T-helper 9 cell (primary cell): ENCODE measurements at places on chromosomes 5 and 9.

DNA sequence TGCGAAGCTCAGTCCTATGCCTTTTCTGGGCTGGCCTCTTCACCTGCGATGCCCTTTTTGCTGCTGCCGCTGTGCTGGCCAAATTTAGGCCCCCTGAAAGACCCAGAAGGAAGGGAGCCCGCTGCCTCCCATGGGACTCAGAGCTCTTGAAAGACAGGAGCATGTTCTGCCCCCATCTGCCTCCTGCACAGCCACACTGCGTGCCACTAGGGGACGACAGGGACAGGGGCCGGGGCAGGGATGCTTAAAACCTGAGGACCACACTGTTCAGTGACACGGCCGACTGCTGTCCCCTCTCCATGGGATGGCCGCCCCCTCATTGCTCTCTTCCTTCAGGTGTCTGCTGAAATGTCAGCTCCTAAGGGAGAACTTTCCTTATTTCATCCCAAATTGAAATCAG, 132.4 kb downstream of the ADAMTS2 start:
- no peak for DNase-seq

- DNase-seq = no peak
These were observed 1.4 kb downstream of the ETF1 start for GRCh38 chr5:138541511-138542179.

GRCh38 chr5:40437452-40437861, 242.3 kb upstream of the PTGER4 start:
- no peak for DNase-seq

- DNase-seq = peak; percentile 60
These were observed 180.9 kb downstream of the NR3C1 start for GRCh38 chr5:143222287-143223231.

DNA sequence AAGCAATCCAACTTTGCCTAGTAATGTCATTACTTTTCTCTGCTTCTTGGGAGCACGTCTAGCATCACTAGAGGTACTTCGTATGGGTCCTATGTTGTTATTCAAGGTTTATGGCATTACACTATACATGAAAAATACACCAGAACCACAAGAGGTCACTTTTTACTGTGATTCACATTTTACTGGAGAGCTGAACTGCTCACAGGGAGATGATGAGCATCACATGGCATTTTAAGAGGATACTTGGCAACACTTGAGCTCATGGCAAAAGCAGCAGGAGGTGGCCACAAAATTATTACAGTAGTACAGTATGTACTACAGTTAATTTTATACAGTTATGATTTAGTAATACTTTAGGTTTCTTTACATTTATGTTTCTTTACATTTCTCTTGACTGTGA, 223.4 kb downstream of the PARP8 start:
- no peak for DNase-seq

- no peak for DNase-seq
These were observed 1.5 kb downstream of the SAPCD2 start for GRCh38 chr9:137068539-137069507.

DNA sequence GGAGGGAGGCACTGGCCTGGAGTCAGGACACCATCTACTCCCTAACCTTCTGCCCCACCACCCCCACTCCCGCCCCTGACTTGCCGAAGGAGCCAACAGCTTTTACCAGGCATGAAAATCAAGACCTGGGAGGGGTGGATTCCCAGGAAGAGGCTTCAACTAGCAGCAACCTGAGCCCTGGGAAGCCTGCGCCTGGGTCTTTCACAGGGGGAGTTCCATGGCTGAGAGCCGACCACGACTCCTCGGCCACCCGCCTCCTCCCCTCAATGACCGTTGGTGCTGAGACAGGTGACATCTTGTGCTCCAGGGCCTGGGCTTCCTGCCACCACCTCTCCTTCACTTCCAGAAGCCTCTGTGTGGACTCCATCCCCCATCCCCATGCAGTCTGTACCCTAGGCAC, 37.1 kb downstream of the BARX1 start:
- no peak for DNase-seq

DNA sequence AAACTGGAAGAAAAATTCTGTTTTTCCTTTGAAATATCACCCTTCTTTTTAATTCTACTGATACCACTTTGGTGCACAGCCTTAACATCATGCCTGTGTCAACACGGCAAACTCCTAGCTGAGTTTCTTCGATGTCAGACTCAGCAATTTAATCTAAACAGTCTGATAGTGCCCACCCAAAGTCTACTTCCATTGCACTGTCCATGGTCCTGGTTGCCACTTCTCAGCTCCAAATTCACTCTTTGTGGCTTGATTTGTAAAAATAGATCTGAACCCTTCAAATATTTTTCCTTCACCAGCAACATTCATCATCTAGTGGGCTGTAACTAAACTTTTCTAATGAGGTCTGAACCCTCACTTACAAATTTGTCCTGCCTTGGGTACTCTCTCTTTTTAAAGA, 107.8 kb downstream of the NUDT12 start:
- DNase-seq = no peak

- DNase-seq = no peak
These were observed 822 bp downstream of the DENND4C start for GRCh38 chr9:19231126-19231903.

DNA sequence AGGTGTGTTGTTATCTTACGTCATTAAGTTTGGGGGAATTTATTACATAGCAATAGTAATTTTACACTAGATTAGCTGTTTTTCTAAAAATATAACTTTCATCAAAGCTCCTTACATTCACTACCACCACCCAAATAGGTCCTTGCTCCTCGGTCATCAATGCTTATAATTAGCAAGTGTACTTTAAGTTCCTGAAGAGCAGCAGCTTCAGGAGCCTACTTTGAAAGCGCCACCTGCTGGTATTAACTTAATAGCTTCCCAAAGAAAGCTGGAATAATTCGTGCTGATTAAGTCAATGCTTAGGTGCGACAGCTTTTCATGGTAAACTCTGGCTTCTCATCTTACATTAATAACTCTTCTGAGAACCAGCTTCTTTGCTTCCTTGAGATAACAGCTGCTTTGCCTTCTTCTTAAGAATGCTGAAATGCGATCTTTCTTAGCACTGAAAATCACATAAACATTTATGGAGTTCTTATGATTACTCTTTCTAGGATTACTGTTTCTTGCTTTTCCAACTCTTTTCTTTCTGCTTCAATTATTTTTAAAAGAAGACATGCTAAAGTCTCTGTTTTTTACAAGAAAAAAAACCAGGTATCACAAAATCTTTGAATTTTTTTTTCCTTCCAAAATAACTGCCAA, 10.0 kb upstream of the C5 start:
- no peak for DNase-seq

DNA sequence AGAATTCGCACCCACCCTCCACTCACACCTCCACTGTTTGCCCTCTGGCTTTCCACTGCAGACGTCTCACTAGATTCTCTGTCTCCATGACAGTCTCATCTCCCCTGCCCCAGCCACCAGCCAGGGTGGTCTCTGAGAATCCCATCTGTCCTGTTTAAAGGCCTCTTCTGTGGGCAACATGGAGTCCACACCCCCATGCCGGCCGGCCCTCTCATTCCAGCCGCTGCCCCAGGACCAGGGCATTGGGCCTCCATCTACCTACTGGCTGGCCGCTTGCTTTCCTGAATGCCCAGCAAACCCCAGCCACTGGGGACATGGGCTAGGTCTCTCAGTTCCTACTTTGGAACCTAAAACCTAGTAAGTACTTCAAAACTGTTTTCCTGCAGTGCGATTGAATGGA, 65.6 kb upstream of the RUFY1 start:
- no peak for DNase-seq

- no peak for DNase-seq
These were observed 124.7 kb upstream of the SEMA6A start for GRCh38 chr5:116699332-116699731.

- no peak for DNase-seq
These were observed 20.4 kb upstream of the SLC2A6 start for GRCh38 chr9:133499132-133499891.

- DNase-seq = no peak
These were observed 383.0 kb downstream of the DIRAS2 start for GRCh38 chr9:90259311-90260246.

- no peak for DNase-seq
These were observed 46.5 kb downstream of the TARS1 start for GRCh38 chr5:33487236-33487635.

- no peak for DNase-seq
These were observed 58.3 kb upstream of the SHB start for GRCh38 chr9:38127271-38127839.

DNA sequence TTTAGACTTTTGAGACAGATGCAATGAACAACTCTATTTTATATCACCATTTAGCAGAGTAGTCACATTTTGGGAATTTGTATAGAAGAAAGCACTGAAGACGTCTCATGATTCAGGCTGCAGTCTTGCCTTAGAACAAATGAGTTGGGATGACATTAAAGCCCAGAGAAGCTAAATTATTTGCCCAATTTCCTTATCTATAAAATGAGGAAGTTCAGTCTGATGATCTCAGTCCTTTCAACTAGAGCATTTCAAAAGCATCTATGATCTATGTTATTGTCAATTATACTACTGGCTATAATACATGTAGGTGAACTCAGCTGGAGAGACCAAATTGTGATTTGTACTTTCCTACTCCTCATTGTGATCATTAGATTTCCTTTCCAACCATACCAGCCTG, 154.1 kb downstream of the OSTF1 start:
- DNase-seq = no peak

- DNase-seq = no peak
These were observed 30.9 kb downstream of the PRKACG start for GRCh38 chr9:68983008-68983411.

GRCh38 chr5:149313151-149313841, 32.0 kb upstream of the GRPEL2 start:
- DNase-seq = no peak

DNA sequence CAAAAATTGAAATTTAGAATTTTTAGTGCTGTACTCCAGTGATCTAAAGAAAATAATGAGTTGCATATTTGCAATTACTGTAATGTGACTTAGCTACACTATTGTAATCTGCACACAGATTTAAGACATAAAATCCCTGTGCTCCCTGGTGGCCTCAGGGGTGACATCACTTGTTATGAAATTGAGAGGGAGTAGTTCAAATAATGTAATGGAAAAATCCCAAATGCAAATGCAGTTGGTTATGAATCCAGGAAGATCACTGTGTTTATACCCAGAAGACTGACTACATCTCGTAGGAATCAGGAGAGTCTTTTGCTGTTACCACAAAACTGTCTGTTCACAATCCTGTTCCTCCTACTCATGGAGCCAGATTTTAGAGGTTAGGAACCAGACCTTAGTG, 178.7 kb upstream of the FBXL17 start:
- DNase-seq = no peak

GRCh38 chr9:33202552-33203201, 35.5 kb upstream of the B4GALT1 start:
- peak; percentile 1 for DNase-seq

DNA sequence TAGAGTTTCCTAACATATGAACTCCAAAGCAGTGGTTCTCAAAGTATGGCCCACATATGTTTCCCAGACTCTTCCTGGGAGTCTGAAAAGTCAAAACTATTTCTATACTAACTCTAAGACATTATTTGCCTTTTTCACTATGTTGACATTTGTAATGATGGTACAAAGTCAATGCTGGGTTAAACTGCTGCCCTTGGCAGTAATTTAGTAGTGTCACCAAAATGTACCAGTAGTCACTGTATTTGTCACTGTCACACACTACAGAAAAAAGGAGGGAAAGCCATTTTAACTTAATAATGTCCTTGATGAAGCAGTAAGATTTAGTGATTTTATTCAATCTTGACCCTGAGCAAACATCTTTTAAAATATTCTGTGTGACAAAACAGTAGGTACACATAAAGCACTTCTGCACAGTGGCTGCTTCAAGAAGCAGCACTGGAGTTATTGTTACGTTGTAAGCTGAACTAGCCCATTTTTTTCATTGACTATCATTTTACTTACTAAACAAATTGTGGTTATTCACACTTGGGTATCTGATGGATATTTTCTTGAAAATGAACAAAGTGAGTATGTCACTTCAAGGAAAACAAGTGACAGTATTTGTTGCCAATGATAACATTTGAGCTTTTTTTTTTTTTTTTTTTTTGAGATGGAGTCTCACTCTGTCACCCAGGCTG, 90.3 kb downstream of the NR6A1 start:
- DNase-seq = no peak
